Kidney tubule cell (primary cell): ENCODE measurements at places on chromosomes 12 and 14.

DNA sequence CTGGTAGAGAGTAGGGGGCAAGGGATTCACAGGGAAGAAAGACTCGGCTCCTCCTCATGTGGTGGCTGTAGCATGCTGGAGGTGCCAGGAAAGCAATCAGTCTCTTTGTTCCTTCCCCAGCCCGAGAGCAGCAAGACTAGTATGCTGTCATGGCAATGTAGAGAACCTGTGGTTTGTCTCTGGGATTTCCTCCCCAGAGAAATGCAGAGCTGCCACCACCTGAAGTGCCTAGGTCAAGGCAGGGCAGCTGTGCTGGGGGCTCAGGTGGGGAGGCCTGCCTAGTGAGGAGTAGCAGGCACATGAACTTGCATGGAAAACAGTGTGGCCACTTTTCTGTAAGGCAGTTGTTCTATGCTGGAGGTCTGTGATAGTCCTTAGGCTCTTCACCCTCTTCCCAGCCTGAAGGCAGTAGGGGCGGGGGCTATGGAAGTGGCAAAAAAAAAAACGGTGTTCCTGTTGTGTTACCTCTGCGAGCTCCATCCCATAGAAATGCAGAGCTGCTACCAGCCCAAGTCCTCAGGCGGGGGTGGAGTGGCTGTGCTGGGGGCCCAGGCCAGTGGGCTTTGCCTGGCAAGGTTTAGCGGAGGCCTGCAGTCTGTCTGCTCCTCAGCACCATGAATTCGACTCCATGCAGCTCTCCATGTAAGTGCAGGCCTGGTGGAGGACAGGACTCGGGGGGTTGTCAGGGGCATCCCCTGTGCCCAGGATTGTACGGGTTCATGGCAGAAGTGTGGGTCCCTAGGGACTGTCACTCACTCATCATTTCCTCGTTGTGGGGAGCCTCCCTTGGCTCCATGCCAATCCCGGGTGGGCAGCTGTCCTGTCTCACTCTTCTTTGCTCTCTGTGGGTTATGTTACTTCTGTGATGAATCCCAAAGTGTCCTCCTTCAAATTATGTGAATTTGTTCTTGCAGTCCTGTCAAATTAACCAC lies 4.1 kb upstream of the CLEC4D start:
- no peak for DNase-seq

DNA sequence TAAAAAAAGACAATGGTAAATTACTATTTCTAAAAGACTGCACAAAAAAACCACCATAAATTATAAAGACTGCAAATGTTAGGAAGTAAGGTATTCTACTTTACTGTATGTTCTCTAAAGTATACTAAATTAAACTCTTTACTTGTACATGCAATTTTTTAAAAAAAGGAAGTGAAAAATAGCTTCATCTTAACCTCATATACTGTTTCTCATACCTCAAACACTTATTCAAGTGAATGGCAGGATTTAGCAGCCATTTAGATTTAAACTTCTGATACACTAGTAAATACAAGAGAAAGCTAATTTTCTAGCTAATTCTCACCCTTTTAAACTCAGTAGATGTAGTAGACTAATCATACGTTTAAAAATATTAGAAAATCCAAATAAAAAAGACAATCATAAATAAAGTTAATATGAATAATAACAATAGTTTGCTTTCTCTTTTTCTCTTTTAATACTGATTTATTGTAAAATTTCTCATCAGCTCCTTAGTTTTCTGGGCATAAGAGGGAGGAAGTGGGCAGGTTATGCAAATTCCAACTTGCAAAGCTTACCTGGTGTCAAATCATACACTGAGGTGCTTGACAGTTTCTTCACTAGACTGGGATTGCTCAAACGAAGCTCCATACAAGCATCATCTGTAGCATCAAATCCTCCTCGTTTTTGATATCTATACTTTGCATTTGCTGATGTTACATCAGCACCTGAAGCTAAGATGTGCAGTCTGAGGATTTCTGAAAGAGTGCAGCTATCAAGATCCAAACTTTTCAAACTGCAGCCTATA lies 71.0 kb upstream of the CFL2 start:
- DNase-seq = no peak

DNA sequence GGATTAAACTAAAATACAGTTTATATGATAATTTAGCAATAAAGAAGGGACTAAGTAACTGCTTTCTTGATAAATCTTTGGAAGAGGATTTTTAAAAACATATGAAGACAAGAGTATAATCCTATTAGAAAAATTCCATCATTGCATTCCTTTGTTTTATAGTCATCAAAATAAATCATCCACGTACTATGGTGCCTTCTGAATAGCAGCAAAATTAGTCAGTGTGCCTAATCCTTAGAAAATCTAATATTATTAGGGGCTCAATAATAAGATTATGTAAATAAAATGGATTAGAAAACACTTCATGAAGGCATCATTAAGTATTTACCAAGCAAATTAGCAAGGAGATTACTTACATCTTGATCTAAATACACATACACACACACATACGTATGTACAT lies 102.1 kb downstream of the KCNH5 start:
- DNase-seq = no peak

GRCh38 chr12:76272287-76272686 lies 75.9 kb downstream of the BBS10 start:
- DNase-seq = no peak

DNA sequence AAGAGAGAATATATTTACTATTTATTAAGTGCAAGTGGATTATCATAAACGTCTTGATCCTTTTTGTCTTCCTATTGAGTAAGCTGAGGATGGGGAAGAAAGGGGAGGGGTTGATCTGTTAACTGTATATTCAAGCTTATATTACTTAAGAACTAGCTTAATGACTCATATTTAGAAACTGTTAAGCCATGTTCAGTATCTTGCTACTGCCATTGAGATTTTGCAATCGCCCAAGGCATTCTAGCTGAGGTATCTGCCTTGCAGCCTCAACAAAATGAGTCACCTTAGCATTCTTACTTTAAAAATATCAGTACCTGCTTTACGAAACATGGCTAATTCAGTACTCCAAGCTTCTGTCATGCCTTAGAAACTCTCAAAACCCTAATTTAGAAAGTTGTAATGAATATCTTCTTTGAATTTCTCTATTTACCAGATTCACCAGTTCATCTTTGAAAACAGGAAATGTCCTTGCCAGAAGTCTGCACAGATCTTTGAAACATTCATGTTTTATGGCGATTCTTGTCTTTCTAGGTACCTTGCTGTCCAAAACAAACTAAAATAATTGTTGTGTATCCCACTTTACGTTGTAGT lies 76.1 kb downstream of the ALG10B start:
- DNase-seq = peak; percentile 42

DNA sequence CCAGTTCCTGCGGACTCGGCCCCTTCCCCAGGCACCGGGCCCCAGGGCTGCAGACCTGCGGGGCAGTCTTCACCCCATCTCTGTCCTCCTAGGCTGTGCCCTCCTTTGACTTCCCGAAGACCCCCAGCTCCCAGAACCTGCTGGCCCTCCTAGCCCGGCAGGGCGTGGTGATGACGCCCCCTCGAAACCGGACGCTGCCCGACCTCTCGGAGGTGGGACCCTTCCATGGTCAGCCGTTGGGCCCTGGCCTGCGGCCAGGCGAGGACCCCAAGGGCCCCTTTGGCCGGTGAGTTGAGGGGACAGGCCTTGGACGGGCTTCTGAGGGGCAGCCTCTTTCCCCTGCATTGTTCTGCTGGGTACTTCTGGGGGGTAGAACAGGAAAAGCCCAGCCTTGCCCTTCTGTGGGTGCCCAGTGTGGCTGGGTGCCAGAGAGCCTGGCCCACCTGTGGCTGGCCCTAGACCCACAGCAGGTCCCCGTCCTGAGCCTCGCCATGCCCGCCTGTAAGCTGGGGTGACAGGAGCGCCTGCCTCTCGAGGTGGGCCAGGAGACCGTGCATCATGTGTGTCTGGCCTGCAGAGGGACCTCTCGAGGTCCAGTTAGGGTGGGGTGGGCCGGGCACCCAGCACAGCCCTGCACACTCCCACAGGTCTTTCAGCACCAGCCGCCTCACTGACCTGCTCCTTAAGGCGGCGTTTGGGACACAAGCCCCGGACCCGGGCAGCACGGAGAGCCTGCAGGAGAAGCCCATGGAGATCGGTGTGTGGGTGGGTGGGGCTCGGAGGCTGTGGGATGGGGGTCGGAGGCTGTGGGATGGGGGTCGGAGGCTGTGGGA lies 12.6 kb upstream of the PUS1 start:
- no peak for DNase-seq

- DNase-seq = peak; percentile 71
These were observed at the start of gene RASSF9 for GRCh38 chr12:85836197-85837090. Gene RASSF9, minus strand, starts transcription at chr12:85836409. Its CDS starts 208 bp downstream, at chr12:85836201.

DNA sequence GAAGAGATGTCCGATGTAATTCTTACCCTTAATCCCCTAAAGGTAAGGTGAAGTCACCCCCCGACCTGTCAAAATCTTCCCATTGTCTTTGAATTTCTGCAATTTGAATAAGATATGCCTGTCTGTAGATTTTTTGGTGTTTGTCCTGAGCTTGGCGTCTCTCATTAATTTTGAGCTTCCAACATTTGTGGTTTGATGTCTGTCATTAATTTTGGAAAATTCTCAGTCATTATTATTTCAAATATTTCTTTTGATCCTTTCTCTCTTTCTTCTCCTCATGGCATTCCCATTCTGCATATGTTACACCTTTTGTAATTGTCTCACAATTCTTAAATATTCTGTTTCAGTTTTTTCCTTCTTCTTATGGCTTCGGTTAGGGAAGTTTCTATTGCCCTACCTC lies 60.1 kb downstream of the EPS8 start:
- no peak for DNase-seq
